ENCODE measurements at places on chromosomes 7 and 10.

DNA sequence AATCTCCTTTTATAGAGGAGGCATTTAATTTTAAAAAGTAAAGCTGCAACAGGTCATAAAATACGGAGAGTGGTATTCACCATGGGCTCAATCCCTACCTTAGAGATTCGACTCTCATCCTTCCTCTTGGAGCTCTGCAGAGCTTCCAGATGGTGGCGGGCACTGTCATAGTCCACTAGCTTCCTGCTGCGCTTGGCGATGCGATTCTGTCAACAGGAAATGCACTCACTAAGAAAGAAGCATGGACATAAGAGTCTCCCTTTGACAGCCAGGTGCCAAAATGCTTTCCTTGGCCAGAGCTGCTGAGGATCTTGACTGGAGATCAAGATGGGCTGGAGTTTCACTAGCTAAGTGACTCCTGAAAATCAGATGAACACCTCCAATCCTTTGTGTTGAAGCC, 154.4 kb downstream of the AMPH start:
- no peak for DNase-seq

GRCh38 chr10:131211559-131211958, 100.0 kb downstream of the TCERG1L start:
- no peak for DNase-seq

GRCh38 chr10:101489355-101489754, 98.7 kb downstream of the POLL start:
- DNase-seq: no peak

GRCh38 chr7:151615784-151616183, 96.1 kb upstream of the RHEB start:
- no peak for DNase-seq

GRCh38 chr7:141590071-141590470, 38.9 kb downstream of the AGK start:
- DNase-seq: no peak

- DNase-seq: no peak
Measured at GRCh38 chr10:106680061-106680460, 484.4 kb downstream of the SORCS1 start.

DNA sequence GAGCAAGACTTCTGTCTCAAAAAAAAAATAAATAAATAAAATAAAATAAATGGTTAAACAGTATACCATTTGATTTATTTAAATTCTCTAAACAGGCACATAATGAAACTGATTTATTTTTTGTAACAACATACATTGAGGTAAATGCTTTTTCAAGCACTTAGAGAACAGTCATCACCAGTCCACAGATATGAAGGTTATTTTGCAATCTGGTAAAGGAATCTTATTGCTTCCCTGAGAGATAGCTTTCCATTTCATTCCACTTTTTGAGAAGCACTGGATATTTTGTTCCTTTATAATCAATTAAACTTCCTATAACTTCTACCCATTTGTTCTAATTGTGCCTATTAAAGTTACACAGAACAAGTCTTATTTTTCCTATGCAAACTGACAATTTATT, 5.2 kb downstream of the CEP55 start:
- no peak for DNase-seq

DNA sequence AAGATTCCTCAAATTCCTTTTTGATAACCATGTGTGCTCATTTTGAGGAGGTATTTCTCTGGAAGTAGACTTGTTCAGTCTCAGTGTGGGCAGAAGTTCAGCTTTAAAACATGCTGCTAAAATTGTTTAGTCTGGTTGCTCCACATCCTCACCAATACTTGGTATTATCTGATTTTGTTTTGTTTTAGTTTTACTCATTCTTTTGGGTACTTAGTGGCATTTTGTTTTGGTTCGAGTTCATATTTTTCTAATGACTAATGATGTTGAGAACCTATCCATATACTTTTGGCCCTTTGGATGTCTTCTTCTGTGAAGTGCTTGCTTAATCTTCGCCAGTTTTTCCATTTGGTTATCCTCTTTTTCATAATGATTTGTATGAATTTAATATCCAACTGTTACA, 694.2 kb upstream of the FZD8 start:
- no peak for DNase-seq

DNA sequence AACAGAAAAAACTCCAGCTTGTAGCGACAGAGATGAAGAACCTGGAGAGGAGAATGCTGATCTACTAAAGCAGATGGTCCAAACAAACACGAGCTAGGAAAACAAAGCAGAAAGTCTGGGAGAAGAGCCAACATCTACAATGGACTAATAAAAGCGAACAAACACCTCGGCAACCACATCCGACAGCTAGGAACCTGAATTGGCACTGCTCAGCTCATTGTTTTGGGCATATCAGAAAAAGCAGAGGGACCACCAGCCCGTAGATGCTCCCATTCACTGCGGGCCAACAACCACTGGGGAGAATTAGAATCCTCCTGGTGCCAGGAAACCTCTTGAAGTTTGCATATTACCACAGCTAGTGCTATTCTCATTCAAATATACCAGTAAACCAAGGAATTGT, 204.7 kb downstream of the NXPH1 start:
- no peak for DNase-seq
